Uterine smooth muscle cell (primary cell): ENCODE measurements at places on chromosomes 3 and 15. TPM values are rescaled to one million over a fixed set of nuclear protein-coding genes. Genes with fewer than 3 reads are reported as not detected.

SRGAP3 gene
- 3.1 and 6.0 TPM in 2 replicates for total RNA-seq

LEKR1 gene
- 0.37 and 1.3 TPM in 2 replicates for total RNA-seq

GOLGA6L7 gene
- not detected in 2 replicates for total RNA-seq

CCR8 gene
- total RNA-seq: not detected in 2 replicates

TRH gene
- not detected in 2 replicates for total RNA-seq

SLC7A14 gene
- total RNA-seq: 0.44 and 0.75 TPM in 2 replicates

LRCH3 gene
- total RNA-seq: 40.2 and 58.2 TPM in 2 replicates

EFCAB12 gene
- total RNA-seq: under 0.01 TPM in 1 of 2 replicates, not detected in the other

HCLS1 gene
- total RNA-seq: 2.1 and 2.5 TPM in 2 replicates

ATP13A5 gene
- total RNA-seq: not detected in 2 replicates

ALDH1A2 gene
- 10.9 and 14.5 TPM in 2 replicates for total RNA-seq
